ENCODE measurements at places on chromosomes 11 and 22. TPM values are rescaled to one million over a fixed set of nuclear protein-coding genes. Genes with fewer than 3 reads are reported as not detected.

DNA sequence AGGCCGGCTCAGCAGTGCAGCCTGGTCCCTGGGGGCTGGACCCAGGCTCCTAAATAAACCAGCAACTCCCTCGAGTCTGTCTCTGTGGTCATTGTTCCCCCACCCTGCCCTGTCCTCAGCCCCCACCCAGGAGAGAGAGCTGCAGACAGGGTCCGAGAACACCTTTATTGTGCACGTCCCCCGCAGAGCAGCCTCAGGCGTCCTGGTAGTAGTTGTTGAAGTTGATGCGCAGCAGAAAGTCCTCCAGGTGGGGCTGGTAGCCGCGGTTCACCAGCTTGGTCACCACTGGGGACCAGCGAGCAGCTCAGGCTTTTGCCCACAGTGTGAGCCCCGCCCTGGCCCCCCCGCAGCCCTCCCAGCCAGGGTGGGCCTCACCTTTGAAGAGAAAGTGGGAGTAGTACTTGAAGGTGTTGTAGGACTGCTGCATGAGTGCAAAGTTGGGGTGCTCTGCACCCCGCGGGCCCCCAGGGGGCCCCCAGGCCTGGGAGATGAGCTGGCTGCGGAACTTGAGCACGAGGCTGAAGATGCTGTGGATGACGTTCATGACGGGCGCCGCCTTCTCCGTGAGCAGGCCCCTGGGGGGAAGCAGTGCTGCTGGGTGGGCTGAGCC lies 16.8 kb downstream of the SELENOO start:
- no peak overlapping the region for H3K27ac ChIP-seq
- no peak overlapping the region for H3K4me3 ChIP-seq
- DNase-seq = no peak
- peaks cover 85% of the 10 kb centered on the region for H3K36me3 ChIP-seq

DNA sequence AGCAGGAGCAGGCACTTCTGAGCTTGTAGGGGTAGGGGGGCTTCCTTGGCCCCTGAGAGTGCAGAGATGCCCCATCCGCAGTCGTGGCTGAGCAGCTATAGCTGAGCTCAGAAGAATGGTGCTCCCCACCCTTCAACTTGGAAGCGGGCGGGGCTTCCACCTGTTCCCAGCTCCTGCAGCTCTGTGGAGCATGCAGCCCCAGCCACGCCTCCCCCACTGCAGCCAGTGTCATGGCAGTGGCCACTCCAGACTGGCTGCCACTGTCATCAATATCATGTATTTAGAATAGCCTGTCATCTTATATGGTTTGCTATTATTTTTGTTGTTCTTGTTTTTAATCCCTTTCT lies 213.1 kb downstream of the LRRC4C start:
- no peak overlapping the region for H3K4me3 ChIP-seq
- no peaks in the 10 kb centered on the region for H3K27me3 ChIP-seq
- H3K27ac ChIP-seq = no peak overlapping the region
- no peaks in the 10 kb centered on the region for H3K4me1 ChIP-seq

The USH1C gene
- 2.6 TPM for total RNA-seq

The SCYL1 gene
- 240 TPM for total RNA-seq

The MS4A7 gene
- 83.8 TPM for total RNA-seq

- no peaks in the 10 kb centered on the region for H3K4me1 ChIP-seq
- DNase-seq = no peak
- no peak overlapping the region for H3K4me3 ChIP-seq
- no peaks in the 10 kb centered on the region for H3K27me3 ChIP-seq
Measured at GRCh38 chr11:92789761-92790160, 179.7 kb upstream of the MTNR1B start.

DNA sequence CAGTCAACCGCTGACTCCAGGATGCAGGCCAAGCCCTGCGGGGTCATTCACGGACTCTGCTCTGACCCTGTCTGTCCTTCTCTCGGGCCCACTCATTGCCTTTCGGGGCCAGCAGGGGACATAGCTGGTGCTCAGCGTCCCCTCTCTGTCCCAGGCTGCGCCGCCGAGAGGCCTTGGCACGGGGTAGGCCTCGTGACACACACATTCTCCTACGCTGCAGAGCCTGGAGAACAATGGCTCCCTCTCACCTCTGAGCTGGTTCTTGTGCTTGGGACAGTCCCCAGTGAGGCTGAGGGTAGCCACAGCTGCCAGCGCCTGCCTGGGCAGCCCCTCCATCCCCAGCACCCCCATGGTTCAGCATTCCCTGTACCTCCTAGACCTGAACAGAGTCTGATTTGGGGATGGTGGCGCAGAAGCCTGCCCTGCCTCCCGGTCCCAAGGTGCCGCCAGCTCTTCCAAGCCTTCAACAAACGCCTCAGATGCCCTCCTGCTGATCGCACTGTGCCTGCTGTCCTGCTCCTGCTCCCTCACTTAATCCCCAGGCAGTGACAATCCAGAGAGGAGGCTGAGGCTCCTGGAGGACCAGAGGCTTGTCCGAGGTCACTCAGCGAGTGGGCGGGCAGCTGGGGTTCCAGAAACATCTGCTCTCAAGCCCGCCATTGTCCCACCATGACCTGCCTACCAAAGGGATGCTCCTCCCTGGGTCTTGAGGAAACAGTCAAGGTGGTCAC lies 30.4 kb downstream of the DUSP8 start:
- no peaks in the 10 kb centered on the region for H3K36me3 ChIP-seq
- no peak overlapping the region for H3K4me3 ChIP-seq
- H3K4me1 ChIP-seq = peaks cover 4% of the 10 kb centered on the region
- peaks cover 15% of the 10 kb centered on the region for H3K27me3 ChIP-seq
- DNase-seq = no peak

Measured in adrenal gland (tissue), 19 donors.